ENCODE measurements at places on chromosomes 5 and 9. TPM values are rescaled to one million over a fixed set of nuclear protein-coding genes. Genes with fewer than 3 reads are reported as not detected.

Gene PCDHGB6
- total RNA-seq = 3.7 TPM

Gene SMIM33
- not detected for total RNA-seq

Gene FBLL1
- 0.79 TPM for total RNA-seq

Gene CCL27
- not detected for total RNA-seq

Gene IL9
- not detected for total RNA-seq

Gene TAF11L10
- total RNA-seq = not detected

Gene PCDHA4
- 0.86 TPM for total RNA-seq

Gene FABP6
- not detected for total RNA-seq

Gene ADAMTSL2
- under 0.01 TPM for total RNA-seq

Gene PCDHGA11
- total RNA-seq = 12.0 TPM

Gene CDC20B
- total RNA-seq = 0.09 TPM

Gene BTNL3
- total RNA-seq = not detected

Gene STC2
- total RNA-seq = 727 TPM

Gene PTGS1
- 18.6 TPM for total RNA-seq

Gene LCN9
- total RNA-seq = not detected

Gene BRINP1
- total RNA-seq = not detected

Gene KYAT1
- total RNA-seq = 8.4 TPM

Gene GLRA1
- total RNA-seq = not detected

Measured in bronchial smooth muscle cell (primary cell).